Activated CD4-positive, alpha-beta T cell treated with anti-CD3 and anti-CD28 coated beads, Interleukin-2, amount 50 U/mL, for 16 hours (primary cell): ENCODE measurements at places on chromosomes 5 and 9.

- no peak for DNase-seq
Measured at GRCh38 chr9:78365748-78366697, 69.1 kb downstream of the PSAT1 start.

DNA sequence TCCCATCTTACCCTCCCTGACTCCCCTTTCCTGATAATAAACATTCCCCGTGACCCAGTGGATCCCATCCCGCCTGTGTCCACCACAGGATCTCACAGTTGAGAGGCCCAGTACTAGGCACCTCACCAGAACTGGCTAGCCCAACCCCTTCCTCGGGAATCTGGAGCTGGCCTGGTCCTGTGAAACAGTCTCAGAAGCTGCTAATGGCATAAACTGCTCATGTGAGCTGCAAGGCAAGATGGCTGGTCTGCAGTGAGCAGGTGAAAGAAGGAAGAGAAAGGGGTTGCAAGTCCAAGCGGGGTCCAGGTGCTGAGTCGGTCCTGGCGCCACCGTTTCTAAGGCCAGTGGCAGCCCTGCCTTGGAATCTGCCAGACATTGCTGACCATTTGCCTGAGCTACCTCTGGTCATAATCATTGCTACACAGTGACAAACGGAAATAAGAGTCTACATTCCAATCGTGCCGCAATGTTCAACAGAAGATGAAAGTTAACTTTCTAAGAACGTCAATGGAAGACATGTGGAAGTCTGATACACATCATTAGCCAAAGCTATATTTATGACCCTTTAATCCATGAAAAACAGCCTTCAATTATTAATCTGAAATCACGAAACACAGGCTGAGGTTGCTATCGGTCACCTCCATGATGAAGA, 33.7 kb downstream of the DNAH5 start:
- no peak for DNase-seq

GRCh38 chr9:125986966-125987365, 239.8 kb downstream of the PBX3 start:
- DNase-seq: no peak

- no peak for DNase-seq
Measured at GRCh38 chr5:170112876-170113521, 7.3 kb downstream of the FOXI1 start.

GRCh38 chr9:125985998-125986655, 239.0 kb downstream of the PBX3 start:
- no peak for DNase-seq

DNA sequence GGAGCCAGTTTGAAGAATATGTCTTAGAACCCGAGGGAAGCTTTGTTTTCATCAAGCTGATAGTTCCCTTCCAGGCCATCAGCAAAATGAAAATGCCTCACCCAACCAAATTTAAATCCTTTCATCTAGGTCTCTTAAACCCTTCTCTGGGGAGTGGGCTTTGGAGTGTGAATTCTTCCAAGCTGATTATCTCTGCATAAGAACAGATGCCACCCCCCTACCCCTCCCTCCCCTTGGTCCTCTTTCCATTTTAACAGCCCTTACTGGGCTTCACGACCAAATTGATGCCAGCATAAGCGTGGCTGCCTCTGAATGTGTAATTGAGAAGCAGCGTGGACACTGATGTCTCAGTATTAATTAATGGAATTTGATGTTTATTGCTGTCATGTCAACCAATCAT, 509.7 kb upstream of the CLINT1 start:
- DNase-seq: no peak

DNA sequence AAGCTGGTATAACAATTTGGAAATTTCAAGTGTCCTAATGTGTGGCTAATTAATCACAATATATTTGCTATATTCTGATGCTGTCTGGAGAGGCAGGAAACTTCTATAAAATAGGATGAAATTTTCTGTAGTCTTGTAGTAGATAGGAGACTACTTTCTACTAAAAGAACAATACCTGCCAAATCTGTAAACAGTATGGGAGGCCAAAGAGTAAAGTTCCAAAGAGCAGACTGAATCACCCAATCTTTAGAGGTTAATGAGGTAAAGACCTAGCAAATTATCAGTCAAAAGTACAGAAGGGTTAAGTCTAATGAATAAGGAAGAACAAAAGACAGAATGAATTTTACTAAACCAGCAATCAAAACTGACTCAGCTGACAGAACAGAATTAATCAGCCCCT, 52.4 kb upstream of the RGS7BP start:
- no peak for DNase-seq

DNA sequence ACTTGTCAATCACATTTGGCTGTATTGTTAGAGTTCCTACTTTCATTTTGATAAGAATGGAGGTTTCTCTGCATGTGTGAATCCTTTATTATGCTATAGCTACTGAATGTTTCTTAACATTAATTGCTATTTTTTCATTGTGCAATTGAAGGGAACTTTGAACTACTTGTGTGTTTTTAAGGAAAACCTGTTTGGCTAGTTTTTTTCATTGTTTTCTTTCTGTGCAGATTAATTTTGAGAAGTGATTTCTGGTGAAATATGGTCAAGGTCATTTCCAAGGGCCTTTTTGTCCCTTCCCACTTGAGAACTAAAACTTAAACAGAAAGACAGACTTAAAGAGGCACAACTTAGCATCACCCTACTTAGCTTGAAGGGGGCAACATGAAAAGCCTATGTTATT, 1309.2 kb upstream of the WWC1 start:
- no peak for DNase-seq

DNA sequence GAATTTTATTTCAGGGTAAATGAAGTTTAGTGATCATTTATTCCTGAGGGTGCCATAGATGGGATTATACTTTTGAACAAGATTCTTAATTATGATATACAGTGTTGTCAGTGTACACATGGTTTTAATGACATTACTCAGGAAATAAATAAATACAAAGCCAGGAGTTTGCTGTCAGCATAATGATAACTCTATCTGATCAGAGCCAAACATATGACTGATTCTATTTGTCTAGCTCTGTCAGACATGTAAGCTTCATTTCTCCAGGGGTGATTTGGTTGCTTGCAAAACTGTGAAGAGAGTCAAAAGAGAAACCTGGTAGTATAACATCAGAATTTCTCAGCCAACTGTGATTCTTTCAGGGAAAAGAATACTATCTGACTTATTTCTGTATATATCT, 1425.8 kb upstream of the C9orf72 start:
- no peak for DNase-seq

DNA sequence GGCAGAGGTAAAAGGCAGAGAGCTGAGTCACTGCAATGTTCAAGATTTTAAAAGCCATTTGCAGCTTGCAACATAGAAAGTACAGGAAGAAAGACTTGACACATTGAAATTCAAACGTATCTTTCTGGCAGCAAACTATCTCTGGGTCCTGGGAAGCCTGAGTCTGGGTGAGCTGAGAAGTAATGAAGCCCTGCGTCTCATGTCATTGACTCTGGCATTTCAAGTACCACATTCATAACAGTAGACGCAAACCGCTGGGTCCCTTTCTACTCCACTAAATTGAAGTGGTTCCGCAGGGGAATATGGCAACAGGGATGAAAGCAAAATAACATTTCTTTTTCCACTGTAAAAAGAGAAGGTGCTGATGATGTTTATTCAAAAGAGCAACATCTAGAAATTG, 694.3 kb downstream of the BRINP1 start:
- DNase-seq: no peak

DNA sequence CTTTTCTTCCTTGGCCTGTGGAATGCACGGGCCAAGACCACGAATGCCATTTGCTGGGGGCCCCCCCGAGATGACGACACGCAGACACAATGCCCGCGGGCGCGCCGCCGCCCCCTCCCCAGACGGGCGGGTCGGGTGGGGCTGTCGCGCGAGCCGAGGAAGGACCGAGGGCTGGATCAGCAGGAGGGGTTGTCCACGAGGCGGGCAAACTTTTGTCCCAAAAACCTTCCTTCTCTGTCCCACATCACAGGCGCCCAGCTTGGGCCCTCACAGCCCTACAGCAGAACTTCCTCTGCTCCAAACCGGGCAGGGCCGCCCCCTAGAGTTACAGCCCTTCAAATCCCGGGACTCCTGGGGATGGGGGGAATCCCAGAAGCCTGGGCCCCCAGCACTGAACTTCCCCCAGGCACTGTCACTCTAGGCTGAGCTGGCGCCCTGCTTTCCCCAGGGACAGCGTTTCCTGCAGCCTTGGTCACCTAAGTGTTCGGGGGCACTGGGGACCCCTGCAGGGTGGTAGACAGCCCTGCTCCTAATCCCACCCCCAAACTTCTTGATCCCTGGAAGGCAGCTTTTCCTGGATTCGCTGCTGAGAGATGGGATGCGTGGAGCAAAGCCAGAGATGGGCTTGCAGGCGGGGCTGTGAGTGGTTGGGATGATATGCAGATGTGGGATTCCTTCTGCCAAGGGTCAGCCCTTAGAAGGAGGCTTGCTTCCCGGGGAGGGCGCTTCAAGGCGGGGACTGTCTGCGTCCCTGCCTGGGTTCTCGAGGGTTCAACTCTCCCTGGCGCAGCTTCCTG, 980 bp downstream of the COL5A1 start:
- DNase-seq: no peak

- peak; percentile 42 for DNase-seq
Measured at GRCh38 chr5:141814064-141814964, 63.9 kb downstream of the PCDH1 start.

DNA sequence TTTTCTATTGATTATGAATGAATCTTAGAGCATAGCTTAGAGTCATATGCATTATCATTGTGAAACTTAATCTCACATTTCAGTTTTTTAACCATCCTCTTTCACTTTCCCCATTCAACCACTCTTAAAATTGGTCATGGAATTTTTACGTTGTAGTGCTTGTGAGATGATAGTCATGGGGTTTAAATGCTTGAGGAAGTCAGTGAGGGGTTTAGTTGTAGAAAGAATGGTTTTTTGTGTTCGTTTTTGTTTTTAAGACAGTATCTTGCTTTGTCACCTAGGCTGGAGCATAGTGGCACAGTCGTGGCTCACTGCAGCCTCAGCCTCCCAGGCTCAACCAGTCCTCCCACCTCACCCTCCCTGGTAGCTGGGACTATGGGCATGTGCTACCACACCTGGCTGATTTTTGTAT, 19.6 kb downstream of the UGCG start:
- peak; percentile 81 for DNase-seq
